ENCODE measurements at places on chromosomes 4 and X.
A peak's percentile ranks its signal among the peaks of the same experiment; 100 is the strongest.

- DNase-seq = no peak
Observed at GRCh38 chrX:68650491-68650890, 3.0 kb downstream of the STARD8 start.

DNA sequence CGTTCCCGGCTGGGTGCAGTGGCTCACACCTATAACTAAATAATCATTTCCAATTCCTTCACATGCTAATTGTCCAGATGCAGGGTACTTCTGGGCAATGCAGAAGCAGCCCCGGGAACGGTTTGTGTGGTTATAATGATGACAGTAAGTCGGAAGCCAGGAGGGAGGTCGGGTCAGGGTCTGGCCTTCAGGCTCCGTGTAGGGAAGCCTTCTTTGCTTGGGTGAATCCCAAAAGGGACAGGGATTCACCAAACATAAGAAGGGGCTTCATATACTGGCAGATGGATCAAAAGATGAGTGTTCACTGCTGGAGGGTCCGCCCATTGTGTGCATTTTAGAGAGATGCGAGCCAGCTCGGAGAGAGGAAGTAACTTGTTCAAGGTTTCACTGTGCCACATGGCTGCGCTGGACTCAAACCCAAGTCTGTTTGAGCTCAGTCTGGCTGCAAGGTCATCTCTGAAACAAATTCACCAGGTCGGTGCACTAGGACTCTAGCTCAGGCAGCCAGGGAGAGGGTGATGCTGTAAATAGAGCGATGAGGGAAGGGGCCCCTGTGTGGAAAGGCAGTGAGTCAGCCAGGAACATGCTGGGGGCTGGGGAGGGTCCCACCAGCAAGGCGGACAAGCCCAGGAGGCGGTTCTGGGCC, 4.8 kb upstream of the KIAA0232 start:
- no peak for DNase-seq

GRCh38 chr4:79198951-79199587, 126.8 kb downstream of the NAA11 start:
- DNase-seq = no peak

DNA sequence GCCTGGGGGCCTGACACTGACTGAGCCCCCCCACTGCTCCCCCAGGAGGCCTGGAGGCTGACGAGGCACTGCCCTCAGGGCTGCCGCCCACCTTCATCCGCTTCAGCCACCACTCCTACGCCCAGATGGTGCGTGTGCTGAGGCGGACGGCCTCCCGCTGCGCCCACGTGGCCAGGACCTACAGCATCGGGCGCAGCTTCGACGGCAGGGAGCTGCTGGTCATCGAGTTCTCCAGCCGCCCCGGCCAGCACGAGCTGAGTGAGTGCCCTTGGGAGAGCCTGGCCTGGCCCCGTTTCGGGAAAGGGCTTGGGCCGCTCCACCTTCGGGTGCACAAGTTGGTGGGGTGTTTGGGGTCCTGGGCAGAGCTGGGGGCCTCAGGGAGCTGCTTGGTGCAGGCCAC, 11.4 kb downstream of the CPZ start:
- DNase-seq = no peak

DNA sequence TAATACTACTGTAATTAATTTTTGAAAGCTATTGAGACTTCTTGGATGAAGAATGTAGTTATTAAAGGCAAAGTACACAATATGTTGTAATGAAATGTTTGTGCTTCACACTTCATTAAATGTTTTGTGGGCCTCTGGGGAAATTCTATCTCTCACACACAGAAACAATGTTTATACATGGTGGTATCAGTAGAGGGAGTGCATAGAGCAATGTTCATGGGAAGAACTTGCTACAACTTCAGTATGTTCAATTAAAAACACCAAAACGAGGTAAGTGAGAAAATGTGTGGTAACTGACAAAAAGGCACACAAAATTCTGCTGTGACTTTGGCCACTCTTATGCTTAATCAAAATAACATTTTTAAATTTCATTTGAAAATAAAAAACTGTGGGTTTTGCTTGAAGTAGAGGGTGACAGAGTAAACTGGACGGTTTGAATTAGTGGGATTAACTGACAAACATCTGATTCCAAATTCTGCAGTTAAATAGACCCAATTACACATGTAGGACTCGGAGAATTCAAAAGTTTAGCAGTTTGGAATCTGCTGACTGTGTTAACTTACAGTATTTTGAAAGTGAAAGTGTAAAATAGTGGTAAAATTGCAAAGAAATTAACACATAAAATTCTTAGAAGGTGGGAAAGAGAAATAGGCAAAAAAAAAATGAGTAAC, 111.4 kb upstream of the TTC29 start:
- no peak for DNase-seq

GRCh38 chrX:118978451-118978850, 4.0 kb downstream of the LONRF3 start:
- DNase-seq = no peak

GRCh38 chr4:94548571-94548970, 96.8 kb downstream of the PDLIM5 start:
- DNase-seq = no peak

- DNase-seq = no peak
Observed at GRCh38 chr4:67256388-67257043, 288.8 kb downstream of the CENPC start.

GRCh38 chr4:141543706-141544105, 92.7 kb upstream of the IL15 start:
- DNase-seq = no peak

DNA sequence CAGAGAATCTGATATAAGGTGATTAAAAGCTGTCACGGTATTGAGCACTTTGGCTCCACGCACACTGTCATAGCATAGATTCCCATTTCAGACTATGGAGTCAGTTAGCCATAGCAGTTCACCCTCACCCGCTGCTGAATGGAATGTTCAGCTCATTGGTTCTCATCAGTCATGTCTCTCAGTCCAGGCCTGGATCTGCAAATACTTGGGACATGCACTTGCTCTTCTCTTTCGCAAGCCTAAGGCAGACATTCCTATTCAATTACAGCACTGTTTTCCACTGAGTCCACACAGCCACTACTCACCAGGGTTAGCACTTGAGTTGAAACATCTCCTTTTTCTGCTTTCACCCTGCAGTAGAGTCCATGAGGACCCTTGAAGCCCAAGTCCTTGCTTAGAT, 30.6 kb upstream of the SCML1 start:
- DNase-seq = no peak

DNA sequence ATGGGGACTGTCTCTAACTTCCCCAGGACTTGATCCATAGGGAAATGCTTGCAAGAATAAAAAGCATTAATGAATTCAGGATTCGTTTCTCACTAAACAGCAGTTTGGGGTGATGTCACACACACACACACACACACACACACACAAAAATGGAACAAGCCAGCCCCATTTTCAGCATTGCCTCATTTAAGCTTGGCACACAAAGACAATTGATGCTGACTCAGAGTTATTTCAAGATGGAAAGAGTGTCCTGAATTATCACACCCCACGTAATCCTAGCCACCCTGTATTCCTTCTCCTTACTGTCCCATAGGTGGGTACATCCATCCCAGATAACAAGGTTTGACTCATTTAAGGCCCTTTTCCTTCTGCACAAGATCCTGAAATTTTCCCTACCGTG, 345.1 kb upstream of the HS3ST1 start:
- DNase-seq = peak; percentile 14

DNA sequence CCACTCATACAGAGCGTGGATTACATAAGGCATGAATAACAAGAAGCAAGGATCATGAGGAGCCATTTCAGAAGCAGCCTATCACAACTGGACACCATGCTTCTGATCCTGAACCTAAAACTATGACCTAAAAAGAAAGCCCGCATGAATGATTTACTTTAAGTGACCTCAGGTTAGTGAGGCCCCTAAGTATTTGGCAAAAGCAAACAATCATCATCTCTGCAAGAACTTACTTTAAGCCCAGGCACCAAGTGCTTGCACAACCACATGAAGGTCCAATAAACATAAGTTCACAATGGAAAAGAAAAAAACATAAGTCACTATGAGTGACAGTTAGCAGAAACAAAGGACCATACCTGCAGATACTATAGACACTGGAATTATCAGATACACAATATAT, 7.9 kb upstream of the MBTPS2 start:
- no peak for DNase-seq

DNA sequence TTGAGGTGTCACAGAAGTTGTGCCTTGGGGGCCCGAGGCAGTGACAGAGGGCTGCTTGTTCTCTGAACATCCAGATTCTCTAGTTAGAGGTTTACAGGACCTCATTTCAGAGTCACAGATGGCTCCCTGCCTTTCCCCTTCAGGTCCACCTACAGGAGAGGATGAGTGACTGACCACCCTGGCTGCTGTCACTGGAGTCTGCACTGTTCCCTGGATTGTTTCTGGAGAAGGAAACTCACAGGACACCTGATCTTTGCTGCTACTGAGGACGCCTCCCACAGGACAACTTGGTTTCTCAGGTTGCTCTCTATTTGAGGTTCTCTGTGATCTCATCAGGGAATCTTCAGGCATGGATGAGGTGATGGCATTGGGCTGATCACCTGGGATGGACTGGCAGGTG, 58.3 kb downstream of the GPRIN3 start:
- DNase-seq = no peak

DNA sequence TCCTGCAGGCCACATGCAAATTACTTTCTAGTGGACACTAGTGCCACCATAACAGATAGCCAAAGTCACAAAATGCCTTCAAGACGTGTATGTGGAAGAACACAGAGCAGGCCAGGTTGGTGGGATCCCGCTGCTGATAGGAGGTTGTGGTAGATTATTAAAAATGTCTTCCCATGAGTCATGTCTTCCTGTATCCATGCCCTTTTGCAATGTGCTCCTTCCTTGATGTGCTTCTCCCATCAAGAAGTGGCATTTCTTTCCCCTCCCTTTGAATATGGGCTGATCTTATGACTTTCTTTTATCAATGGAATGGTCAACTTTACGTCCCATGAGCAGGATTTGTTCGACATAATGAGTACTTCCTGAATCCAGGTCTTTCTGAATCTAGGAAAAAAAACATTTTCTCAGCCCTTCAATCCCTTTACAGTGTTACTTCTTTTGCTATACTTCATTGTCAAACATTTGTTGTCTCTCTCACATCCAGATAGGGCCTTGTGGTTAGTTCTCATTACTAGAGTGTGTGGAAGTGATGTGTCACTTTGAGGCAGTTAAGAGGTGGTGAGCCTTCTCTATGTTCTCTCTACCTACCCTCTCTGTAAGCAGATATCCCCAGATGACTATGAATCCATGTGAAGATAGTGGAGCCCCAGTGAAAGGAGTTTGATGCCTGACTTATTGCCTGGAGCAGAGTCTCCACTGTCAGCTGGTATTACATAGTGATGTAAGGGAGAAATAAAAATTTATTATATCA, 519.2 kb upstream of the DIPK2B start:
- DNase-seq = no peak

DNA sequence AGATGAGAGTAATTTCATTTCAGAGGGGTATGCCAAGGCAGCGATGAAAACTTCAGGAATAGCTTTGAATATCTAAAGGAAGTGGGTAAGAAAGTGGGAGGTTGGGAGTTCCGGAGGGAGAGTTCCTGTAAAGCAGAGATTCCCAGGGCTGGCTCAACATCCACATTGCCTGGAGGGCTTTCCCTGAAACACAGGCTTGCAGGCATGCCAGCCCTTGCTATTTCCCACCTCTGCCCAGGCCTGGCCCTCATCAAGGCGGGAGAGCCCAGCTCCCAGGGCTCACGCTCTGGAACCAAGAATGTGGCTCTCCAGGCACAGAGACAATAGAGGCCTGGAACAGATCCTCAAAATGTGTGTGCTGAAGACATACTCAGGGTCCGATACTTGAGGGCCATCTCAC, 43.8 kb upstream of the CLDN34 start:
- no peak for DNase-seq

DNA sequence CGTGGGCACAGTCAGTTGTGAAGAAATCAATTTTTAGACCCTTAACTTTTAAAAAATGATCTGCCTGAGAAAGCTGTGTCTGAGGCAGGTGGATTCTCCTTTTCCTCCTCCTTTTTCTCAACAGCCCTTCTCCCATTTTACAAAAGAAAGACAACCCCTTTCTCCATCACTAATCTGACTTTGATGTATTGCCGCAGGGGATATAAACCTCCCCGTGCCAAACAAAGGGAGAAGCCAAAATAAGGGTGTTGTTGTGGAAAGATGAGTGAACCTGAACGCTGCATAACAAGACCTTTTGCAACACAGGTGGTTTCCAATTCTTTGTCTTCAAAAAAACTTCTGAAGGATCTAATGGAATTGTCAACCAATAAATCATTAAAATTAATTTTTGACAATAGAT, 8.4 kb upstream of the FHL1 start:
- no peak for DNase-seq

DNA sequence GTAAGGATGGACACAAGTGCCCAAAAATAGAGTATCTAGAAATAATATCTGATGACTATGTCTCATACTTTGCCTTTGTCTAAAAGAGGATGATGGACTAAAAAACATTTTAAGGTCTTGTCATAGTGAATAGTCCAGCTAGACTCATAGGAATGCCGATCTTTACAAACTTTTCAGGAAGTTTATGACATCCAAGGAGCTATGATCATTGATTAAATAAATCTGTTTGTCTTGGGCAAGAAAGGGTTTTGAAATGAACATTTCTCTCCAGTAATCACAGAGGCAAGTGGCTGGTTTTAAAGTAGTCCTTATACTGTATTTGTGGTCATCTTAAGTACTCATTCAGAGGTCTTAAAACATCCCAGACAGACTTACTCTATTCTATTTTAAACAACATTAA, 109.8 kb downstream of the MAPK10 start:
- no peak for DNase-seq

DNA sequence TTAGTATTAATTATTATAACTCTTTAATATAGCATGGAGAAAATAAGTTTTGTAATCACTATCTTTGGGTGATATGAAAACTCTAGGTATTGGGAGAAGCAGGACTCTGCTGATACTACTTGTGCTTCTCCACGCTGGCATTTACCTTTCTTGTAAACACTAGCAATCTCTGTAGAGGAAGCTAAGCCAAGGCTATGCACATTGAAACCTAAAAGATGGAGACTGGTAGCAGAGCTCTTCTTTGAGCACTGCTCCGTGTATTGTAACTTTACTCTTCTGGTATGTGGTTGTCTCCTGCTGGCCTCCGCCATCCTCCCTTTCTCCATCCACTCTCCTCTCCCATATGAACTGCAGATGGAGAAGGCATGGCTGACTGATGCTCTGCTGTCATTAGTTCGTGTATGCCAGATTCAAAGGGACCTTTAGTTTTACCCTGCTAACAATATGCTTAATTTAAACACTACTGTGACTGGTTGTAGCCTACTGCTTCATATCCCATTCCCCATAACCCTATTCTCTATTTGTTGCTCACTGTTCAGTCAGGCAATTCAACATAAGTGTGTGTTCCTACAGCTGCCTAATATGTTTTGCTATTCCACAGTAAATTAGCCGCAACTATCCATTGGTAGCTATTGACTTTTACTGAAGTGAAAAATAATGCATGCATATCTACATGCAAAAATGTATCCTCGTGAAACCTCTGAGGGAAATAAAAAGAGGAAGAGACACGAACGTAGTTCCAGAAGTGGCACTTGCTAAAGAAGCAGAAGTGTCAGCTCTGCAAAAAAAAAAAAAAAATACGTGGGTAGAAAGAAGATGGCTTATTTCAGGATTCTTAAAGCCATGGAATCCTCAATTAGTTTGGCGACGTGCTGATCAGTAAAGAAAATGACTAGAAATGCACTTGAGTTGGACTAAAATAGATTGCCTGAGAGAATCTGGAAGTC, 55.6 kb upstream of the CCSER1 start:
- no peak for DNase-seq
